ENCODE measurements at places on chromosomes 12 and 14.

GRCh38 chr14:68683326-68683725, 109.5 kb downstream of the ZFP36L1 start:
- DNase-seq = no peak

DNA sequence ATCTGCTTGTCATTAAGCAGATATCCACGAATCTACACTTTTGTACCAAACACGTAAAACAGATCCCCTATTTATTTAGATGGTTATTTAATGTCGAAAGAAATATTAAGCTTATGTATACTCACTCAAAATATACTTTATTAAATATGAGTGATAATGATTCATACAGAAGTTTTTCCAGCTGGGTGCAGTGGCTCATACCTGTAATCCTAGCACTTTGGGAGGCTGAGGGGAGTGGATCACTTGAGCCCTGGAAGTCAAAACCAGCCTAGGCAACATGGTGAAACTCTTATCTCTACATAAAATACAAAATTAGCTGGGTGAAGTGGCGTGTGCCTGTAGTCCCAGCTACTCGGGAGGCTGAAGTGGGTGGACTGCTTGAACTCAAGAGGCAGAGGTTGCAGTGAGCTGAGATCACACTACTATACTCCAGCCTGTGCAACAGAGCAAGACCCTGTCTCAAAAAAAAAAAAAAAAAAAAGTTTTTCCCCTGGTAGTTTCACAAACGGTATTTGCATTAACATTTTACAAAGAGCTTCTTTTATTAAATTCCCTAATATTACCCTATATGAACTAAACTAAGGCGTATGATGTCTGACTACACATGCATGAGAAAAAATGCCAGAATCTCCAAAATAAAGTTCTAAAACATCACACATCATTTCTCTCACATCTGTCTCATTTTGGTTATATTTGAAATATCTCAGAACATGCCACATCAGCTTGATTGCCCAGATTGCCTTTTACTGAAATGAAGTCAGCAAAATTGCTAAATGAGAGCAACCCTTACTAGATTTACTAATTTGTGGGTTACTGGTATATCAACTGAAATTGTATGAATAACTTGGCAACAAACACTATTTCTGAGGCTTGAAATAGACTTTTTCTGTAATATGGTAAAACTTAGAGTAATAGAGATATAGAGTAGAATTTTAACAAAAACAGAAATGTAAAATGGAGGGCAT, 74.9 kb downstream of the PAWR start:
- no peak for DNase-seq

- peak; percentile 56 for DNase-seq
Observed at GRCh38 chr14:99274346-99275221, 2.6 kb upstream of the BCL11B start.

DNA sequence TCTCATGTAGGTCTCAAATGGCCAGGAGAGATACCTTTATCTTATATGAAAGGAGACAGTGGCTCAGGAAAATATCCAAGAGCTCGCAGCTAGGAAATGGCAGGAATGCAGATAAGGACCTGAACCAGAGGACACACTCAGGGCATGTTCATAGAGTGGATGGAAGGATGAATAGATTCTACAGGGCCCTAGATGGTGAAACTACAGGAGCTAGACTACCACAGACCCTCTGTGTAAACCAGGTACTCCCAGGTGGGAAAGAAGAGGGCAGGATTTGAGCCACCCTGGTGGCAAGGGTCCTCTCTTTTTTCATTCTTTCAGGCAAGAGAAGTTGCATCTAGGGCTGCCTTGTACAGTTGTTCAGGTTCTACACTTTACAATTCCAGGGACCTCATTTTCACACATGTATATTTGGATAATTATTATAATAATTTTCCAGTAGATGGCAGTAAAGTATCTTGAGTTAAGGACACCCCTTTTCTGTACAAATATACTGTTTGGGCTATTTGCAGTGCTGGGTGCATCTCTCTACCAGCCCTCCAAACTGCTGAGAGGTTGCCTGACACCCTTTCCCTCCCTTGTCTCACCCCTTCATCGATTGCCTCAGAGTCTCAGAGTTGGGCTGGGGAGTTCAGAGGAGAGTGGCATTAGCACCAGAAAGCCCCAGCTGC, 10.5 kb upstream of the ZDHHC22 start:
- DNase-seq = no peak

DNA sequence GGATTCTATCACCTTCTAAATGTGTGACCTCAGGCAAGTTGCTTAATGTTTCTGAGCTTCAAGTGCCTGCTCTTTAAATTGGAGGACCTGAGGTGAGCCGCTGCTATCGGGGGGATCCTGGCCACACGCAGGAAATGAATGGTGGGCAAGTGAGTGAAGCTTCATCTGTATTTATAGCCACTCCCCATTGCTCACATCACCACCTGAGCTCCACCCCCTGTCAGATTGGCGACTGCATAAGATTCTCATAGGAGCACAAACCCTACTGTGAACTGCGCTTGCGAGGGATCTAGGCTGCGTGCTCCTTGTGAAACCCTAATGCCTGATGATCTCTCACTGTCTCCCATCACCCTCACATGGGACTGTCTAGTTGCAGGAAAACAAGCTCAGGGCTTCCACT, 158.6 kb upstream of the CCND2 start:
- no peak for DNase-seq

- DNase-seq = no peak
Observed at GRCh38 chr12:49515266-49515665, 23.6 kb upstream of the KCNH3 start.

DNA sequence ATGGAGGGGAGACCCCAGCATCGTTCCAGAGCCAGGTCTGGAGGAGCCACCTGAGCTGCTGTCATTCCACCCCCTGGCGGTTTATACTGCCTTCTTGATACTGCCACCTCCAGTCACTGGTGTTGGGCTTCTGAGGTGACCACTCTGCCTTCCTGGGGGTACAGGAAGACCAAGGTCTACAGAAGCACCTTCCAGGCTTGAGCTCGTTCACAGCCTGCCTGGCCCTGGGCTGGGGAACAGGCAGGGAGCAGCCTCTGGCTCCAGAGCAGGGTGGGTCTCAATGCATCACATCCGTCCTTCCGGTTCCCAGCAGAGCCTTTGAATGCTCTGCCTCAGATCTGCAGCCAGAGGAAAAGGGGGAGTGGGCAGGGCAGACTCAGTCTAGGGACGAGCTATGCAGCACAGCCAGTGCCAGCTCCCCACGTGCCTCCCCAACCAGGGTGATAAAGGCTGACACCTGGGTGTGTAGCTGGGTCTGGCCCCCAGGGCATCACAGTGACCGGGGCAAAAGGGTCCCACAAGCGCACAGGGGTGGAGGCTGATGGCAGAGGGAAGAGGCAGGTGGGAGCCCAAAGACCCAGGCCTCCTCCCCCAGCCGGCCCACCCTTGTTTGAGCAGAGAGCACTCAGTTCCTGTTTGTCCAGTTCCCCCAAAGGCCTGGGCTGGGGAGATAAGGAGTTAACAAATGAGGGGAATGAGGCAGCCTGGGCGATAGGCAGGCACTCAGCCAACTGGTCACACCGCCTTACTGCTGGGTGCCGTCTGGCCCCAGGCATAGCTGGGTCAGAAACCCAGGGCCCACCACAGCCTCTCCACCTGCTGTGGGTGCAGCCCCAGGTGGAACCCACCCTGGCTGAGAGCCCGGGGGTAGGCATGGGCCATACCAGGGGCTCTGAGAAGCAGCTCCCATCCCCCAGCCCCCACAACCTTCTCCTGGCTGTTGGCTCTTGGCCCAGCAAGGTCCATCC, 17.1 kb downstream of the DEGS2 start:
- no peak for DNase-seq

- no peak for DNase-seq
Observed at GRCh38 chr12:53810950-53811349, 59.2 kb upstream of the CISTR start.

DNA sequence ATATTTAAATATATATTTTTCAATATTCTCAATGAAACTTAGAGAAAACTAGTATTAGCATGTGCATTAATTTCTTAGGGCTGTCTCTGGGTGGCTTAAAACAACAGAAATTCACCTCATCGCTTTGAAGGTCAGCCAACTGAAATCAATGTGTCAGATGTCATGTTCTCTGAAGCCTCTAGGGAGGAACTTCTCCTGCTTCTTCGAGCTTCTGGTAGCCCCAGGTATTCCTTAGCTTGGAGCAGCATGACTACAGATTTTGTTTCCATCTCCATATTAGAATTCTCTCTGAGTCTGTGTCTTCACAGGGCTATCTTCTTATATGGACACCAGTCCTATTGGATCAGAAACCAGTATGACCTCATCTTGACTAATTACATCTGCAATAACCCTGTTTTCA, 221.5 kb downstream of the PDZRN4 start:
- DNase-seq = no peak

DNA sequence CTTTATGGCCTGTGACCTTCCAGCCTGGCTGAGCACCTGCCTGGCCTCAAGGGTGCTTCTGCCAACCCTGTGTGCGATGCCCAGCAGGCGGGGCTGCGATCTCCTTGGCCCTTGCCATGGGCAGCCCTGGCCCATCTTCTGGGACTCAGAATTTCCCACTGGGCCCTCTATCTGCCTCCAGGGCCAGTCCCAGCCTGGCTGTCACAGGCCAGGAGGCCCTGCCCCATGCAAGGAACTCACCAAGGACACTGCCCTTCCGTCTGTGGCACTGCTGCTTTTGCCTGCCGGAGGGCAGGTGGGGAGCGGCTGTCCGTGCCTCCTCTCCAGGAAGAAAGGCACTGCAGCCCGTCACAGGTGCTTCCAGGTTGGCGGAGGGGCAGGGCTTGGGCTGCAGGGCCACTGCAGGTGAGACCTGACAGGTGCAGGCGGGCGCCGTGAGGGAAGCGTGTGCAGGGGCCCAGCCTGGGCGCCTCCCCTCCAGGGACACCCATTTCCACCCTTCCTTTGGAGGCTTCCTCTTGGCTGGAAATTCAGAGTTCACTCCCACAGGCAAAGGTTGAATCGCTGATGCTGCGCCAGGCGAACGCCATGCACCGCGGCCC, 177.8 kb downstream of the KIF26A start:
- DNase-seq = no peak

DNA sequence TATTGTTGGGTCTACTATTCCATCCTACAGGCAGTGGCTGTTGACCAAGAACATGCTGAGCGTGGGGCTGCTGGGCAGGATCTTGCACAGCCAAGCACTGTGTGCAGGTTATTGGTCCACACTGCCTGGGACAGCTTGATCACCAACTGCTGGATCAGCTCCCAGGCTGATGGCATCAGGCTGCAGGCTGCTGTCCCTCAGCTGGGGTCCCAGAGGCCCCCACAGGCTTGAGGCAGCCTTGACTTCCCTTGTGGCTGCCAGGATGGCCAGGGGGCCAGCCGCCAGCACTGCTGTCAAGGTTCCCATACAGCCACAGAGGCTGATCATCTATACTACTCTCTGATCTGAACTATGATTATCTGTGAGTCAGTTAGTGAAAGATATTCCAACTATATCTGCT, 9.8 kb downstream of the OR2AP1 start:
- no peak for DNase-seq

- DNase-seq = no peak
Observed at GRCh38 chr12:62654326-62655241, 188.0 kb downstream of the MON2 start.

DNA sequence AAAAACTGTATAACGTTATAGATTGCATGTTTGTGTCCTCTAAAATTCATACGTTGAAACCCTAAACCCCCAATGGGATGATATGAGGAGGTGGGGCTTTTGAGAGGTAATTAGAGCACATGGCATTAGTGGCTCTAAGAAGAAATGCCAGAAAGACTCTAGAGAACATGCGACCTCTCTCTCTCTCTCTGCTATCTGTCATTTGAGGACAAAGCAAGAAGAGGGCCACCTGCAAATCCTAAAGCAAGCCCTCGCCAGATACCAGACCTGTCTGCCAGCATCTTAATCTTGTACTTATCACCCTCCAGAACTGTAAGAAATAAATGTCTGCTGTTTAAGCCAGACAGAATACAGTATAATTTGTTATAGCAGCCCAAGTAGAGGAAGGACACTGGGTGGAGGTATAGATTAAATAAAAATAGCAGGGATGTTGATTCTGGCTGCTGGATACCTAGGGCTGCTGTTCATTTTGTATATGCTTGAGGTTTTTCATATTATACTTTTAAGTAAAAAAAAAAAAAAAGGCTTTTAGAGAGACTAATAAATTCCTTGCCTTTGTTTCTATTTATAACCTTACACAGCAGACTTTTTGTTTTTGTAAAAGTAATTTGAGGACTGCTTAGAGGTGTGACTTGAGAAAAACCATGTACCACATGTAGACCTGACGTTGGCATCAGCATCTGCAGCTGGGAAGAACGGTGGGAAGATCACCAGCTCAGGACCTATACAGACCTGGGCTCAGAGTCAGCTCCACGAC, 26.9 kb downstream of the MOK start:
- DNase-seq = no peak

- no peak for DNase-seq
Observed at GRCh38 chr14:76829013-76829365, 2.8 kb downstream of the LRRC74A start.

- DNase-seq = peak; percentile 65
Observed at GRCh38 chr12:98725476-98726247, 80.6 kb downstream of the APAF1 start.

DNA sequence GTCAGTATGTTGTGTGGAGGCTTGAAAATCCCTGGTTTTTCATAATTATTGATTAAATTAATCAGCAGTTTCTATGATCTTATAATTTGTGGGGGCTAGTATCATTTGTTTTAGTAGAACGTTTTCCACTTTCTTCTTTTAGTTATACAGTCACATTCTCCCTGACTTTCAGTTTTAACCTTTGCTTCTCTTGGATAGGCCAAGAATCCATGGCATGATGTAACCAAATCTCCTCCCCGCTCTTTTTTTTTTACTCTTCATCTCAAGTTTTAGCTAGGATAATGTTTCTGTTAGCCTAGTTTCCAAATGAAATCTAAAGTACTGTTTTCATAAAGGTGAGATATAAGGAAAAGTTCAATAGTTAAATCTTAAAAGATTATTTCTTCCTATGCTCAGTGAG, 106.5 kb downstream of the TMEM117 start:
- DNase-seq = no peak

- no peak for DNase-seq
Observed at GRCh38 chr14:81681541-81681940, 147.9 kb upstream of the SEL1L start.

DNA sequence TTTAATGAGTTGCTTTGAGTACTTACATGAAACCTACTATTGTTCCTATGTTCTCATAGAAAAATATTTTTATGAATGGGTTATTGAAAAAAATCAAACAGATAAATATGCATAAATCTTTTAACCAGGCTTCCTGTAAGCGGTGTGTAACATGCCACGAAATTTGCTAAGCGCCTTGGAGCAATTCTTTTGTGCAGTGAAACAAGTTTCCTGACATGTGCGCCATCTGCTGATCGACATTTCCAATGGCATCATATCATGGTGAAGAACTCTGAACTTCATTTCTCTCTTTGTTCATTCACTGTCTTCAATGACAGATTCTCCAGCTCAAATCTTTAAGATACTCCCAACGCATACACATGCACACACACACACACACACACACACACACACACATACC, 145.6 kb upstream of the NAV3 start:
- DNase-seq = no peak

- DNase-seq = no peak
Observed at GRCh38 chr12:53057816-53058500, 8.1 kb downstream of the TNS2 start.
